ENCODE measurements at places on chromosomes 13 and 19. TPM values are rescaled to one million over a fixed set of nuclear protein-coding genes. Genes with fewer than 3 reads are reported as not detected.

DNAAF3 gene
- total RNA-seq: 0.24 TPM

DIAPH3 gene
- 8.4 TPM for total RNA-seq

CACNA1A gene
- total RNA-seq: 23.5 TPM

SUPT5H gene
- total RNA-seq: 93.9 TPM

ZNF181 gene
- total RNA-seq: 20.8 TPM

SOX1 gene
- total RNA-seq: not detected

ZNF763 gene
- total RNA-seq: 0.85 TPM

ANKRD24 gene
- 0.49 TPM for total RNA-seq
